Bronchial epithelial cell (primary cell): ENCODE measurements at places on chromosomes 3 and 15. TPM values are rescaled to one million over a fixed set of nuclear protein-coding genes. Genes with fewer than 3 reads are reported as not detected.

Gene EPB42
- not detected in 2 replicates for total RNA-seq

- peak; percentile 86 for DNase-seq
These were observed 23.2 kb downstream of the SHC4 start for GRCh38 chr15:48940508-48940907.

Gene NOX5
- total RNA-seq: under 0.01 TPM in 1 of 2 replicates, not detected in the other

Gene CEMIP
- 2.9 and 5.3 TPM in 2 replicates for total RNA-seq

Gene CCDC174
- 5.8 and 8.7 TPM in 2 replicates for total RNA-seq

GRCh38 chr3:10351013-10351735 is 30.3 kb upstream of the SEC13 start:
- DNase-seq: no peak

DNA sequence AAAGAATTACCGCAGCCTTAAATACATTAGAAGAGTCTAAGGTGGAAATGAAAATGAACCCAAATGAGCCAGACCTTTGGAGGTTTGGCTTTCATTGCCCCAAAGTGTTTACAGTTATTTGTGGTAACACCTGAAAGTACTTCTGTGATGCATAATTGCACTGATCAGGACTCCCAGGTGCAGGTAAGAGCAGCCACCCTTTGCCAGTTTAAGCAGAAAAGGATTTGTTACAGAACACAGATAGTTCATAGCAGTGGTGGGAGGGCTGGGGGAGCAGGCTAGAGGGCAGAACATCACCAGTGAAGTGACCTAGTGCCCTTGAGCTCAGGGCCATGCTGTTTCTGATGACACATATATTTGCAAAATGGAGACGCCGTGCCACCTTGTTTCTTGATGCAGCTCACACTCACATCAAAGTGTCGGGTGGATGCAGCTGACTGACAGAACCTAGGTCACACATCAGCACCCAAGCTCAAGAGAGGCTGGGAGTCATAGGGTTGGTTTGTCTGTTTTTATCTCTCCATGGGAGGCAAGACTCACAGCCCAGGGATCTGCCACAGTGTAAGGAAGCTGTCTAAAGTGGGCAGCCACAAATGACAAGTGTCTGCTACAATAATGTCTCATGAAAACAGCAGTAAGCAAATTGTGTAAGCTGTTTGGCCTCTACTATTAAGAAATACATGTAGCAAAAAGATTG is 49.1 kb downstream of the NEK11 start:
- DNase-seq: no peak

Gene RNF13
- total RNA-seq: 103 and 124 TPM in 2 replicates

DNA sequence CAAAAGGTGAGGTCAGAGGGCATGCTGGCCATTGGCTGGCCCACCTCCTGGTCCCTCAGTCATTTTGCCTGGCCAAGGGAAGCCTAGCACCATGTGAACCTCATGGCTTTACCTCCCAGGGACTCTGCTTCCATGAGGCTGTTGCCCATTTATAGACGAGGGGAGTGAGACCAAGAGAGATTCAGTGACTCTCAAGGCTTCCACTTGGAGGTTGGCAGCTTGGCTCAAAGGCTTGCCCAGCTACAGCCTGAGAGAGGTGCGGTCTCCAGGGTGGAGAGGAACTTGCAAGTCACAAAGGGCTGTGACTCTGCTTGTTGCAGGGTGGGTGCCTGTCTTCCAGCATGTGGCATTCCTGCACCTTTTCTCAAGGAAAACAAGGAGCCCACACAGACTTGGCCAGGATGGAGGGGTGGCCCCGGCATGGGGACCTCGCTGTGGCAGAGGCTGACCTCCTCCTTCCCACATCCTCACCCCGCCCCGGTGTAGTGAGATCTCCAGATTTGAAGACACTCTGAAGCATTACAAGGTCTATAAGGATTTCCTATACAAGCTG is 24.5 kb downstream of the CFAP100 start:
- no peak for DNase-seq

DNA sequence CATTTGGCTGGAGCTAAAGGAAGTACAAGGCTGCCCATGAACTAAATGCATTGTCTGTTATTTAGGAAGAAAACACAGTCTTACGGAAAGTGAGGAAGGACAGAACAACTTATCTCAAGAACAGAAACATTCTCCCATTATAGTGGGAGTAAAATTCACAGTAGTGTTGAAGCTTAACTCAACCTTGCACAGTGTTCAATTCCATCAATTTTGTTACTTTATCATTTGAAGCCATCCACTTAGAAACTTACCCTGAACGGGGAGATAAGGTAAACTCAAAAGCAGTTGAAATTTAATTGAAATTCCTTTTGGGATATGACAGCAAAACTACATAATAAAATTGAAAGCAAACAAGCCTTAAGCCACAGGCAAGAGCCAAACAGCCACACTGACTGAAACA is 186.9 kb downstream of the PCCB start:
- no peak for DNase-seq
